ENCODE measurements at places on chromosomes 3 and 15.
A peak's percentile ranks its signal among the peaks of the same experiment; 100 is the strongest.

- DNase-seq = peak; percentile 18
Observed at GRCh38 chr15:63191895-63192618, 2.7 kb downstream of the RAB8B start.

- DNase-seq = peak; percentile 21
Observed at GRCh38 chr3:24521420-24522145, 26.9 kb upstream of the THRB start.

GRCh38 chr3:169759256-169759655 lies 5.6 kb downstream of the TERC start:
- DNase-seq = peak; percentile 94

GRCh38 chr15:88243895-88244787 lies 12.4 kb downstream of the NTRK3 start:
- DNase-seq = peak; percentile 12

DNA sequence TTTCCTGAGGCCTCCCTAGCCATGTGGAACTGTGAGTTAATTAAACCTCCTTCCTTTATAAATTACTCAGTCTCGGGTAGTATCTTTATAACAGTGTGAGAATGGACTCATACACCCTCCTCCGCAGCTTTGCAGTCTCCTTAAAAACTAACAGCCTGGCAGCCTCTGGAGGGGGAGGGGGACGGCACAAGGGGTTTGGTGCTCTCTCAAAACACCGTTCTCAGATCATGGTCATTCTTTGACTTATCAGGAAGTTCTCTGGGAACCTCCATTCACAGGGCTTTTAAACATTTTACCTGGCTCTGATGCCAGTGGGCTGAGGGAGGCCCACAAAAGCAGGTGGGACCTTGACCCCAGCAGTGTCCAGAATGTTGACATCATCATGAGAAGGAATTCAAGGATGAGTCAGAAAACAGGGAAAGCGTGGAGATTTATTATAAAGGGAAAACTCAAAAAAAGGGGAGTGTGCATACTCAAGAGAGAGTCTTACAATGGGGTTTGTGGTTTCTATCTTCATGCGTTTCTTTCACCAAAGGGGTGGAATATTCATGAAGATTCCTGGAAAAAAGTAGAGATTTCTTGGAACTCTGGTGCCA lies 43.9 kb downstream of the ONECUT1 start:
- DNase-seq = no peak

DNA sequence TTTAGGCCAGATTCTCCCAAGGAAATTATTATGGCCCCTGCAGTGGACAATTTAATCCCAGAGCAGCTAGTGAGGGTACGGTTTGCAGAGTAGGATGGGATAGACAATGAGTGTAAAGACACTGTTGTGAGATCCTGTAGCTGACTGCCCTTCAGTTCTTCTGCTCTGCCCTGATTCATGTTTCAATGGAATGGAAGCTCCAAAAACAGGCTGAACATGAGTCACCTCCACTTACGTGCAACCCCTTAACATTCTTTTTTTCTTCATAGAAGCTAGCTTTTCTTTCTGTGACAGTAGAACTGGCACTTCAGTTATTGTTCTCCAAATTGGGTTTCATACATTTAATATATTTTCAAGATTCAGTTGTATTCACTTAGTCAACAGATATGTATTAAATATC lies 32.1 kb downstream of the CLDN18 start:
- DNase-seq = peak; percentile 89

GRCh38 chr15:100769975-100770340 lies 109.7 kb upstream of the ALDH1A3 start:
- DNase-seq = no peak

DNA sequence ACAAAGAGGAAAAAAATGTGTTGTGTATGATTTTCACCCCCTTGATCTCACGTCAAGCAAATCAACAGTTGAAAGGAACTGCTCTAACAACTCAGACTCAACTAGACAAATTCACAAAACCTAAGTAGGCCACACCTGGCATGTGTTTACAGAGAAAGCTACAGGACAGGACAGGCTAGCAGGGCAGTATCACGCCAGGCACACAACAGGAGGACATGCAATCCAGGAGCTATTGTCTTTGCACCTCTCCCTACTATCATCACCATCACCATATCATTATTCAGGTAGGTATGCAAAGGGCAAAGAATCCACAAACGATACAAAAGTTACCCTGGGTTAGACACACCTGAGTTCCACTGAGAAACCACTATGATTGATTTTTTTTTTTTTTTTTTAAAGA lies 86.4 kb downstream of the TBL1XR1 start:
- DNase-seq = no peak

GRCh38 chr3:133375403-133375745 lies 24.5 kb upstream of the BFSP2 start:
- no peak for DNase-seq

GRCh38 chr3:36707623-36708409 lies 56.5 kb downstream of the DCLK3 start:
- DNase-seq = peak; percentile 86

DNA sequence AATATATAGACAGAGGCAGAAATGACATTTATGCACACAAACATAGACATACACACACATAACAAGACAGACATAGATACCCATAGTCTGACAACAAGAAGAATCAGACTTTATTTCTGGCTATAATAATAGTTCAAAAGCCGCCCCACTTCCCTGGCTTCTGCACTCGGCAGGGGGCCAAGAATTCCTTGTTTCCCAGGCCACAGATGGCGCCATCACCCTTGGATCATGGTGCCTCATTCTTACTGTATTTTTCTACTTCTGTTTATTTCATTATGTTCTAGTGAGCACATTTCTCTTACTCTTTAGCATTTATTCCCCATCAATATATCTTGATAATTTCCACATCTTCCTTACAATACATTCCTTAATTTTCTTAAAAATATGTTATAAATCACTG lies 387.5 kb downstream of the NLGN1 start:
- DNase-seq = no peak

DNA sequence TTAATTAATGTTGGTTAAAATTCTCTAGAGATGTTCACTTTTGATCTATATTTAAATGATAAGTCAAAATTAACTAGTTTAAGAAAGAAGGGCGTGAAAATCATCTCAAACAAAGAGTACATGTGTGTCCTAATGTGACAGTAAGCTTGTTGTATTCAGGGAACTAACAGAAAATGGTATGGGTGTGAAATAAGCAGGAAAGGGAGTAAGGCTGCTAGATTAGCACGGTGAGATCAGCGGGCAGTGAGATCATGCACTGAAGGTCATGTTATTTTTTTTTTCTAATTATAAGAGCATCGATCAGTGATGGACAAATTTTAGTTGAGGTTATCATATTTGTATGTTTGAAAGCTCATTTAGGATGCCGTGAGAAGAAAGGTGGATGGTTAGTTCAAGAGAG lies 430.8 kb downstream of the DIPK2A start:
- no peak for DNase-seq

DNA sequence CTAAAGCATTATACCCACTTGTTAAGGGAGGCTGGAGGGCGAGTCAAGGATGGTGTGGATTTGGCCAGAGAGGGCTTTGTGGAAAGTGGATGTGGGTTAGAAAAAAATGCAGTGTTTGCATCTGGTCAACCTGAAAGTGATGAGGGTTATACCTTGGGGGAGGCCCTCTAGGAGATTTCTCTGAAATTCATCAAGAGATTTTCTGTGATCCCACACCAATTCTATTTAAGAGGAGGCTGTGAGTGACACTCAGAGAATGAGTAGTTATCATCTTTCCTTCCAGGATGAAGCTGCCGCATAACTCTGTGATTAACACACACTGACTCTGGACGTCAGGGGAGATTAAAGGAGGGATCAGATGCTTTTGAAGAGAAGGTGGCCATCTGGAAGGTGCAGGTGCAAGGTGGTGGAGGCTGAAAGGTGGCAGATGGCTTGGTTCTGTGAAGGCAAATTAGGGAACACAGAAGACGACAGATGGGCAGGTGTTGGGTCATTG lies 54.8 kb downstream of the ANAPC13 start:
- DNase-seq = peak; percentile 65

- peak; percentile 23 for DNase-seq
Observed at GRCh38 chr3:65412588-65412987, 626.1 kb downstream of the MAGI1 start.

GRCh38 chr15:28093752-28094535 lies 5.2 kb downstream of the OCA2 start:
- no peak for DNase-seq

DNA sequence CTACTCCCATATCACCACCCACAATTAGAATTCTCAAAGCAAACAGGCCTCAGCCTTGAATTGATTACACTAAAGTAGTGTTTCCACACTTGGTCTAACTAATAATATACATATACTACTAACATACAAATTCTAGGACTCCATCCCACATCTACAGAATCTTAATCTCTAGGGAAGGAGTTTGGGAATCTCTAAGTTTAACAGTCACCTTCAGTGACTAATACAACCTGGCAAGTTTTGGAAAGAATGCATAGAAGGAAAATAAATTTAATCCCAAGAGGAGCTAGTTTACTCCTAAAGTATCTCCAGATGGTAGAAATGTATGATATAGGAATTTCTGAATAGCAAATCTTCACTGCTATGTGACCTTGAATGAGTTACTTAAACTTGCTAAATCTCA lies 9.1 kb downstream of the CLPX start:
- no peak for DNase-seq

- no peak for DNase-seq
Observed at GRCh38 chr3:113614402-113614801, 82.0 kb downstream of the USF3 start.

DNA sequence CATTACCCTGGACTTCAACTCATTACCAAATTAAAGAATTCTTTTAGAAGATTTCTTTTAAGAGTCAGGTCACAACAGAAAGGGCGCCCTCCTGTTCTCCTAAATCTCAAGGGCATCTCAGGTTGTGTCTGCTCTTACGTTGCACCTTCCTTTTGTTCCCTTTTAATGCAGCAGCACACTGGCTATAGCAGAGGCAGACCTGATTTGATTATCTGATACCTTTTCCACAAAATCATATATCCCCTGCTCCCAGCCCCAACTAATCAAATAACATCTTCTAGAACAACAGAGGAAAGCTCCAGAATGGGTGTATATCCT lies 40.1 kb downstream of the TIGIT start:
- DNase-seq = no peak

DNA sequence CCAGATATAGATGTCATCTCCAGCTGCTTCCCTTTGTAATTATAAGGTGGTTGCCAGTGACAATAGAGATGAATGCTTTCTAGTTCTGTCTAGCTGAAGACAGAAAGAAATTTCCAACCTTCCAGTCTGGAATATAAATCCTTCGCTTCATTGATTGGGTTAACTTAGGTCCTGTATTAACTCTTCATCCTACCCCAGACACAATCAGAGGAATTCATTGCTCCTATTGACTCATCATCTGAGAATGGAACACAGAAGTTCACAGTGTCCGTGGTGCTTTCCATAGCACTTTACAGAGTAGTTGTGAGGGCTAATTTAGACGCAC lies 241.4 kb downstream of the NFKBIZ start:
- no peak for DNase-seq

DNA sequence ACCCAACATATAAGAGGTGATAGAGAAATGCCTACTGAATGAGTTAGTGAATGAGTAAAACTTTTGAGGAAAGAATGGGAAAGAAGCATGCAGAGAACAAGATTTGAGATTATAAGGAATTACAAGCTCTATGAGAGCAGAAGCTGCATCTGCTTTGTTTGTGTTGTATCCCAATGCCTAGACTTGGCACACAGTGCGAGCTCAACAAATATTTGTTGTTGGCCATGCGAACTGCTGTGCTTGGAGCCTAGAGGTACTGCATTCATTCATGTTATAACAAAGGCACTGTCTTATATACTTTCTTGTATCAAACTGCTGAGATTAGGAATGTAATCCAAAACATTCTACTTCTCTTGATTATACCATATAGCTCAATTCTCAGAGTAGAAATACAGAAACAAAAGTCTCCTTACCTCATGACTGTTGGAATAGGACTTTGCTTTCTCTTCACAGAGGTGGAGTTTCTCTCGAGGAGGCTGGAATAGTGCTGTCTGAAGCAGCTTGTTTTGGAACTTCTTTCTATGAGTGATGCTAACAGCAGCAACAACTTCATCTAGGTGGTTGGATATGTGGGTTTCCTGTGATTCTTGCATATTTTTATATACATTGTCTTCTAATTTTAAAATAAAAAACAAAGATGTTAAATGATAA lies 21.1 kb downstream of the TTC23 start:
- DNase-seq = no peak

GRCh38 chr3:189789432-189789831 lies 158.2 kb downstream of the TP63 start:
- no peak for DNase-seq

- DNase-seq = no peak
Observed at GRCh38 chr3:186124592-186124991, 15.7 kb upstream of the ETV5 start.

DNA sequence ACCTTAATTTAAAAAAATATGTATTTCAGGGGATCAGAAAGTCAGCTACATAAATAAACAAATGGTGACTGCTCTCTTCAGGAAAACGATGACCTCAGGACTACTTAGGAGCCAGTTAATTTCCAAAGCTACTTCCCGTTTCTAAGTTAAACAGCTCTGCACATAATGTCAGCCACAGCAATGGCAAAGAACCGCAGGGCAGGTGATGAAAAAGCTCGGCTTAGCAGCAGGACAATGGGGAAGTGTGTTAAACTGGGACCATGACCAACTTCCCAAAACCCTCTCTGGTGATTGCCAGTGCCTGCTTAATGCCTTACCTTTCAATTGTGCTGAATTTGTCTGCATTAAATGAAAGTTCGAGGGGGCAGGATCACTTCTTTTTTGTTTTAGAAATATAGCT lies 258.9 kb downstream of the FHIT start:
- no peak for DNase-seq

DNA sequence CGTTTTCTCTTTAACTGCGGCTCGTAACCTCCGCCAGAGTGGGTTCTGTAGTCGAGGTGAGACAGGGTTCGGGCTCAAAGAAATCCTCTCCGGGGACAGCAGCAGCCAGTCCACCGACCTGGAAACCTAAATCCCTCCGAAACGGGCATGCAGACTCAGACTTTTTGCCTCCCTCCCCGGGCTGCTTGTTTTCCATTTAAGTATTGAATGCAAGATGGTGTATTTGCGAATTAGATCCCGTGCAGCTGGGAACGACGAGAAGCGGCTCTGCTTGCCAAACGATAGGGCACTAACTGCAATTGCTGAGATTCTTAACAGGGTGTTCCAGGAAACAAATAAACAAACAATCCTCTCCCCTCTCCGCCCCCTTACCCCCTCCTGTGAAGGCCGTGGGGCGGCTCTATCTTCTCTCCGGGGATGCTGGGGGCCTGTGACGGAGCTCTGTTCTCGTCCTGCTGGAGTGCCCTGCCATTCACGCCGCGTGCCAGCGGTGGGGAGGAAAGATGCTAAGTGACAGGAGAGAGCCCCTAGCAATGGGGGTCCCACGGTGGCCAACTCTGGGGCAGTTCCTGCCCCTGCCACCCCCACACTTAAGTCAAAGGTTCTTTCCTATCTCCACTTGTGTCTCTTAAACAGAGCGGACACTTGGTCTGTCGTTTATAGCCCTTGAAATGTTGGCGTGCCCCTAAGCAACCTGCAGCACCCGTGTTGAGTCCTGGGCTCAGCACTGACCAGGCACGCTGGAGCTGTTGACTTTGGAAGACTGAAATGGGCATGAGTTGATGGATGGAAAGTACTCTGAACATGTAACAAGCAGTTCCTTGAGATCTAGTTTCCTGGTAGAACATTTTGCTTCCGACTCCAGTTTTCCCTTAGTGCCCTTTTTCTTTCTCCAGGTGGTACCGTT lies 1.3 kb upstream of the ETV5 start:
- DNase-seq = no peak

- no peak for DNase-seq
Observed at GRCh38 chr15:45435124-45435903, 57.0 kb upstream of the GATM start.
